ENCODE measurements at places on chromosomes 2 and 18.

GRCh38 chr18:24136967-24137373 is 1.9 kb upstream of the CABYR start:
- DNase-seq = no peak

GRCh38 chr2:8606226-8606625 is 75.6 kb upstream of the ID2 start:
- DNase-seq = no peak

DNA sequence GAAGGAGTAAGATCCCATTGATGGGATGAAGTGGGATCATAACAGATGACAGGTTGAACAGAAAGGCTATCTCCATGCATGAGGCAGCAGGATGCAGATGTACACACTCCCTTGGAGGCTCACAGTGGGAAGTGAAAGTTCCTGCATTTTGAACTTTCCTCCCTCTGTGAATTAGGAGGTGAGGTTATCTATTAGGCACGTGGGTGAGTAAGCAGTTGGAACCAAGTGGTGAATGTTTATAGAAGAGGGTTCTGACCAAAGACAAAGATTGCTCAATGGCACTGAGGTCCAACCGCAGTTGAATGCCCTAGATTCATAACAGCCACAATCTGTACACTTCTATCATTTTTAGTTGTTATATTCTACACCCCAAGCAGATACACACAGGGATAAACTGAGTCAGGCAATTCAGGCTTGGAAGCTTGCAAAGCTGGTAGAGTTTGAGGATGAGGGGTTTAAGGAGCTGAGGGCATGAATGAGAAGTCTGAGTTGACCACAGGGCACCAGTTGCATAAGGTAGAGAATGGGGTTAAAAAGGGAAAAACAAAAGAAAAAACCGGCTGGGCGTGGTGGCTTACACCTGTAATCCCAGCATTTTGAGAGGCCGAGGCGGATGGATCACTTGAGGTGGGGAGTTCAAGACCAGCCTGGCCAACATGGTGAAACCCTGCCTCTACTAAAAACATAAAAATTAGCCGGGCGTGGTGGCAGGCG is 7.1 kb upstream of the KCMF1 start:
- no peak for DNase-seq

GRCh38 chr18:63074981-63075404 is 244.6 kb downstream of the BCL2 start:
- peak; percentile 19 for DNase-seq

GRCh38 chr2:240624950-240625621 is at the start of gene GPR35:
Gene GPR35 (plus strand): TSS chr2:240625480. CDS start chr2:240629953, 4,473 bp downstream.
- peak; percentile 83 for DNase-seq

Data from stimulated activated CD4-positive, alpha-beta T cell treated with anti-CD3 and anti-CD28 coated beads, TNF-alpha, amount 100 ng/mL, for 24 hours (primary cell).